ENCODE measurements at places on chromosomes 5 and 9.

GRCh38 chr5:122705851-122706250 lies 69.0 kb upstream of the SNX2 start:
- no peak for DNase-seq

- DNase-seq = no peak
These were observed 193.4 kb upstream of the GAS1 start for GRCh38 chr9:87140605-87141109.

DNA sequence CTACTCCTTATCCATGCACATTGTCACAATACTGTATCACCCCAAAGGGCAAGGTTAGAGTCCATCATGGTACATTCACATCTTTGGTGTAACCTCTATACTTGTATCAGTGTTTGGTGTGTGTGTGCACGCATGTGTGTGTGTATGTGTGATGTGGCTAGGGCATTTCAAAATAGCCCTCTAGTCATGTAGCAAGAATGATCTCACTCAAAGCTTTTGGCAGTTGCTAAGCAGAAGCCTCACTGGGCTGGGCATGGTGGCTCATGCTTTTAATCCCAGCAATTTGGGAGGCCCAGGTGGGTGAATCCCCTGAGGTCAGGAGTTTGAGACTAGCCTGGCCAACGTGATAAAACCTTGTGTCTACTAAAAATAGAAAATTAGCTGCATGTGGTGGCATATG lies 245.3 kb downstream of the ADGRV1 start:
- no peak for DNase-seq

- DNase-seq = peak; percentile 23
These were observed 7.5 kb upstream of the TOR2A start for GRCh38 chr9:127742435-127743088.

GRCh38 chr9:28502189-28502588 lies 928.9 kb upstream of the C9orf72 start:
- DNase-seq = no peak

- peak; percentile 14 for DNase-seq
These were observed 56.2 kb upstream of the ZSWIM6 start for GRCh38 chr5:61275841-61276240.

GRCh38 chr5:68381909-68382308 lies 166.4 kb downstream of the PIK3R1 start:
- no peak for DNase-seq

DNA sequence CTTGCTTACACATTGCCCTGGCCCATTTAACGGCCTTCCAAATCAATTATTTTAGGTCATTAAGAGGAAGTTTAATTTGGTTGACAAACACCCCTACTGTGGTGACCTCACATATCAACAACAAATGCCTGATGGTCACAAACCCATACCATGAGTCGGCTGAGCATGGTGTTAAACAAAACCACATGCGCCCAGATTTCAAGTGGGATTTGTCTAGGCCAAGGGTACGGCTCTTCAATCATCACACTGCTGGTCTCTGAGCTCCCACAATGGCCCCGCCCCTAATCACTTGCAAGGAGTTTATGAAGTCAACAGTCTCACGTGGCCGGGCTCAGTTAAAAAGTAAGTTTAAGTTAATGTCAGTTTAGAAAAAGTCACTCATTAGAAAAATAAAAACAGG lies 243.8 kb downstream of the CRB2 start:
- DNase-seq = no peak

DNA sequence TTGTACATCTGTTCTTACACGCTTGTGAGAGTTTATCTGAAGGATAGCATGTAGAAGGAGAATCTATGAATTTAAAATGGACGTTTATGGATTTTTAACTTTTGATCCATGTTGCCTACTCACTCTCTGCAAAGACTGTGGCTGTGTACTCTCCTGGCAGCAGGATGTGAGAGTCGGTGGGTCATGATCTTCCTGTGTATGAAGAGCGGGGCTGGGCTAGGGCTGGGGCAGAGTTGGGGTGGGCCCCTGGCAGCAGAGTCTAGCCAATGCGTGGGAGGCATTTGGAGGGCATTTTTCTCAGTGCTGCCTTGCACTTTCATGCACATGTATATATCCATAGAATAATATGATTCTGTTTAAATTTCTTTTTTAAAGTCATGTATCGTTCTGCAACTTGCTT lies 24.0 kb upstream of the DAB2IP start:
- DNase-seq = no peak

- DNase-seq = no peak
These were observed 883.6 kb upstream of the C9orf72 start for GRCh38 chr9:28456861-28457260.

- DNase-seq = no peak
These were observed 360.3 kb upstream of the CDH18 start for GRCh38 chr5:20348321-20348720.

DNA sequence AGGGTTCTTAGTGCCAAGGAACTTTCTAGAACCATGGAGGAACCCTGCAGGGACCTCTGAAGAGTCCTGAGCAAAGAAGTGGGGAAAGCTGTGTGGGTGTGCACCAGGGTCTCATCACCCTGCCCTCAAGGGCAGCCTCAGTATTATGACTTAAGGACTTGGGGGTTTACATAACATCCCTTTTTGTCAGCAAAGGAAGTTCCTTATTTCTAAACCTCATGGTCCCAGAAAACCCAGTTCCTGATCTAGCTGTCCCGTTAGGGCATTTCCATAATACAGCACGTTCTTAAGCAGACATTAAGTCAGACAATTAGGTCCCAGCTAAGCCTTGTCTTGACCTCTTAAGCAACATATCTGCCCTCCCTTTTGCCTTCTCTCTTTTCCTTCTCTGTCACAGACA lies 57.3 kb downstream of the DAPK1 start:
- no peak for DNase-seq

- DNase-seq = no peak
These were observed 21.5 kb upstream of the DELE1 start for GRCh38 chr5:141902015-141902814.

DNA sequence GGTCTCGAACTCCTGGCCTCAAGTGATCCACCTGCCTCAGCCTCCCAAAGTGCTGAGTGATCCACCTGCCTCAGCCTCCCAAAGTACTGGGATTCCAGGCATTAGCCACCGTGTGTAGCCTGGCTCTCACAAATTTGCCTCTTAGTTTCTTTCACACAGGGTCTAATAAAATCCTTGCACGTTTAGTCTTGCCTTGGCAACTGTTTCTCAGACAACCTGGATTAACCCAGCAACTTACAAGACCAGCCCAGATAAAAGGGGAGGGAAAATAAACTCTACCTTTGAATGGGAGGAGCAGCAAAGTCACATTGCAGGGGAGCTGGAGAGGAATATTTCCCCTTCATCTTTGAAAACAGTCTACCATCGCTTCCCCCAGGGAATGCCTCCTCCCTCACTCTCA lies 29.3 kb upstream of the GNA14 start:
- DNase-seq = no peak

- DNase-seq = no peak
These were observed 71.3 kb downstream of the PSAT1 start for GRCh38 chr9:78368236-78368635.

GRCh38 chr5:55220433-55221185 lies 6.5 kb downstream of the MCIDAS start:
- no peak for DNase-seq

DNA sequence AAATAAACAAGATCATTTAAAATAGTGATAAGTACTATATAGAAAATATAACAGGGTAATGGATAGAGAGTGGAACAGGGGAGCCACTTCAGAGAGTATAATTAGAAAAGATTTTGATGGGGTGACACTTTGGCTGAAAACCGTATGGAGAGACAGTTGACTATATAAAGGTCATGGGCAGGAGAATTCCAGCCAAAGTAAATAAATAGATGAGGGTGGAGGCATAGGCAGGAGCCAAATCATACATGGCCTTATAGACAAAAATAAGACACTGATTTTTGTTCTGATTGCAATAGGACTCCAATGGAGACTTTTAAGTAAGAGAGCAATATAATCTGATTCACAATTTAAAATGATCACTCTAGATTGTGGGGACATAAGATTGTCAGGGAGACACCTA lies 37.5 kb upstream of the NUDT12 start:
- DNase-seq = no peak

DNA sequence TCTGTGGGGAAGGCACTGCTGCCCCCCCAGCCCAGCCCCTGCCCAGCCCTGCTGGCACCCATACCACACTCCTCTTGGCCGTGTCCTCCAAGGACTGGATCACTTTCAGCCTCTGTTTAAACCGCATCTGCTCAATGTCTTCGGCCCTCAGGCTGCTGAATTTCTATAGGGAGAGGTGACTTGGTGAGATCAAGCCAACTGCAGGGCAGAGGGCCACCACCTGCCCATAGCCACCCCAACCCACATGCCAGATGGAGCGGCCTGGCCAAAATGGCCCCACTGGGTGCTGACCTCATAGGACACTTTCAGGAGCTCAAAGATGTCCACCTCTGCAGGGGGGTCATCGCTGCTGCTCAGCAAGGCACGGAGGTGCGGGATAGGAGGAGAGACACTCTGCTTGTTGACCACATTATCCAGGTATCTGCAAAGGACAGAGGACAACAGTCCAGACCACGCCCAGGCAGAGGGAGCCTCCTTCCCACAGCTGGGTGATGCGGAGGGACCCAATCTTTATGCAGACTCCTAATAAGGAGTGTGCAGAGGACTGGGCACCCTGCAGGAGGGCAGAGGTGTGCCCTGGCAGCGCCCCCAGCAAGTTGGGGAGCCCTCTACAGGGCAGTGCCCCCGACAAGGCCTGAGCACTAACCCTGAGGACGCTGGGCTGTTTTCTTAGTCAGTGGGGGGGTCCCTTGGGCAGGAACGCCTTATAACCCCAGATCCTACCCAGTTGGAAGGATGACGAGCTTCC lies 14.4 kb upstream of the MRNIP start:
- no peak for DNase-seq

DNA sequence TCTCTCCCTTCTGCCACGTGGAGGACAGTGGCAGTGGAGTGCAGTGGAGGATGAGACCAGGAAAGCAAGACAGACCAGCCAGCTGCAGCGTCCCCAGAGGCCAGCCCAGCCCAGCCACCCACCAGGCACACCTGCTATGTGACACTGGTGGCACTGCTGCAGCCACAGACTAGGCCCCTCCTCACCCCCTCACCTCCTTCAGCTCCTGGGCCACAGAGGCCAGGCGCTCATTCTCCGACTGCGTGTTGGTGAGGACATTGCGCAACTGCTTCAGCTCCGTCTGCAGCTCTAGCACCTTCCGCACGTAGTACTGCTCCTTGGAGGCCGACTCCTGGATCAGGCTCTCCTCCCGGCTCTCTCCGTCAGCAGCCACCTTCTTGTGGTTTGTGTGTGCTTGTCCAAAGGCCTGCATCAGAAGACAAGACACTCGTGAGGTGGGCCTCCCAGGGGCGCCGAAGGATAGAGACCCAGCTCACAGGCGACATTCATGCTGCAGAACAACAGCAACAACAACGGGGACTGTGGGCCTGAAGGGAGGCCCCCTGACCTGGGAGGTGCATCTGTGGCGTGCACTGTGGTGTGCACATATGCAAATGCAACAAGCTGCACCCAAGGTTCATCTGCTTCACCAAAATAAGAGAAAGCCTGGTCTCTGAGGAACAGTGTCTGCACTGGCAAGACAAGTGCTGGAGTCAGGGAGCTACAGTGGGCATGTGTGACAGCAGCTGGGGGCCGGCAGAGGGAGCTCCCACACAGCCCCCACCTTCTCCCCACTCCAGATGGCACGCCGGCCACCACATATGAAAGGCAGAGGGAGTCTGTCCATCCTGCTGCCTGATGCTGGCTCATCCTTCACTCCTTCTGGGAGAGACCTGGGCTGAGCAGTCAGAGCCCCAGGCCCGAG lies 35.5 kb downstream of the BICD2 start:
- no peak for DNase-seq

DNA sequence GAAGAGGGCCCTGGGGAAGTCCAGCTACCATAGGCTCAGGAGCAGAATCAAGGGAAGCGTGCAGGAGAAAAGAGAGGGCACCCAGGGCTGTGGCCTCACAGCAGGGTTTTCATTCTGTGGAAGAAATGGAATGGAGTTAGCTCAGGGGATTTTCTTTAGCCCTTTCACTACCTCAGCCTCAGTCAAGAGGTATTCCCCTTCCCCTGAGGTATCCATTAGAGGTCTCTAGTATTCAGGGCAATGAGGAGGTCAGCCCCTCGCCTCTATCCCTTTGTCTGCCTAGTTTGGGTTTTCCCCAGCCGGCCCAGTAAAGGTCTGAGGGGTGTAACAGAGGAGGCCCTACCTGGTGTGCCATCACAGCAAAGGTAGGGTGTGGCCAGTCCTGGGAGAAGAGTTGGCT lies 21.5 kb downstream of the GFRA3 start:
- no peak for DNase-seq

GRCh38 chr9:89254058-89254772 lies 56.8 kb upstream of the CKS2 start:
- no peak for DNase-seq

Measured in AG09319 (cell line).